ENCODE measurements at places on chromosomes 12 and 14.
A peak's percentile ranks its signal among the peaks of the same experiment; 100 is the strongest.

GRCh38 chr12:58703866-58704265 is 216.4 kb downstream of the LRIG3 start:
- no peak for DNase-seq

GRCh38 chr12:68932961-68933893 is at the start of gene CPM:
TSS of gene CPM (minus strand) at chr12:68933171. CDS start at chr12:68932837, 334 bp downstream.
- DNase-seq, result no peak

DNA sequence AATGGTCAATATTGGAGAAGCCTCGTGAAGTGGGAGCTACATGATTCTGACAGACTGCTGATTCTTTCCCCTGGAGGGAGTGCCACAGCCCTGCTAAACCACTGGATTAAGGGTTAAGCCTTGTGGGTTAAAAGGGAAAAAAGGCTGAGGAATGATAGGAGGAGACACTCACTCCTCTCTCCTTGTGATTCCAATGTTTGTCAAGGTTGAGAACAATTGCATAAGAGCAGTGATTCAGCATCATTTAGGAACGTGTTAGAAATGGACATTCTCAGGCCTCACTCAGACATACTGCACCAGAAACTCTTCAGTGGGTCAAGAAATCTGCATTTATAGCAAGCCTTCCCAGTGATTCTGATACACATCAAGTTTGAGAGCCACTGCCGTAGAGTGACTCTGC is 87.8 kb upstream of the GZMB start:
- no peak for DNase-seq

GRCh38 chr12:53695152-53696145 is 19.6 kb upstream of the ATP5MC2 start:
- DNase-seq, result no peak

DNA sequence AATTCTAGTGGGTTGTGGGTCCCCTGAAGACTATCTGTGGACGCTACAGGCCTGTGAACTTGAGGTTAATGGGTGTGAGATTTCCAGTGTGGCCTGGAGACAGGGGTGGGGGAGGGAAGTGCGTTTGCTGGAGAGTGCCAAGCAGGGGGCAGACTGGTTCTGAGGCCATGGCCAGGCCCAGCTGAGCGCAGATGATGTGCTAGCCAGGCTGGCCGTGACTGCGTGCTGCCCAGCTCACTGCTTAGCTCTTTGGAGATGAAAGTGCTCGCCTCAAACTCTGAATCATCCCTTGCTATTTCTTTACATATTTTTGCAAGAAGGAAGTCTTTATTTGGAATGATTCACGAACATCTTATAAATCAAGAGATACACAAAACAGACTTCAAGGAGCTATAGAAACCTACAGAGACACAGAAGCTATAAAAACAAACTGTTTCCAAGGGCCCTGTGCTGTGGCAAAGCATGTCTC is 75.2 kb upstream of the PLEKHG3 start:
- peak; percentile 87 for DNase-seq

DNA sequence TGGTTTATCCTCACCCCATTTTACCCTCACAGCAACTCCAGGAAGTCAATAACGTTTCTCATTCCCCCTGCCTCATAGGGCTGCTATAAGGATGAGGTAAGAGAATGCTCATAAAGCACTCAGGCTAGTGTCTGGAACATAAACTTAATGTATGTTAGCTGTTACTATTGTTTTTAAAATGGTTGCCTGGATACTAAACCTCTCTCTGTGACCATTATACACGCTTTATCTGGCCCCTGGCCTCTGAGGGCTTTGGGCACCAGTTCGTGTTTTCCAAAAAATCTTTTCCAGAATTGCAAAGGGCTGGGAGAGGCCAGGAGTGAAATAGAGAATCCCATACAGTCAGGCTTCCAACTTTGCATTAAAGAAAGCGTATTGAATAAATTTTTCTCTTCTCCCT is 113.9 kb downstream of the KTN1 start:
- DNase-seq, result no peak

GRCh38 chr12:3293446-3294161 is 197.4 kb upstream of the PRMT8 start:
- no peak for DNase-seq

GRCh38 chr12:45093051-45093450 is 42.2 kb upstream of the DBX2 start:
- DNase-seq, result no peak

DNA sequence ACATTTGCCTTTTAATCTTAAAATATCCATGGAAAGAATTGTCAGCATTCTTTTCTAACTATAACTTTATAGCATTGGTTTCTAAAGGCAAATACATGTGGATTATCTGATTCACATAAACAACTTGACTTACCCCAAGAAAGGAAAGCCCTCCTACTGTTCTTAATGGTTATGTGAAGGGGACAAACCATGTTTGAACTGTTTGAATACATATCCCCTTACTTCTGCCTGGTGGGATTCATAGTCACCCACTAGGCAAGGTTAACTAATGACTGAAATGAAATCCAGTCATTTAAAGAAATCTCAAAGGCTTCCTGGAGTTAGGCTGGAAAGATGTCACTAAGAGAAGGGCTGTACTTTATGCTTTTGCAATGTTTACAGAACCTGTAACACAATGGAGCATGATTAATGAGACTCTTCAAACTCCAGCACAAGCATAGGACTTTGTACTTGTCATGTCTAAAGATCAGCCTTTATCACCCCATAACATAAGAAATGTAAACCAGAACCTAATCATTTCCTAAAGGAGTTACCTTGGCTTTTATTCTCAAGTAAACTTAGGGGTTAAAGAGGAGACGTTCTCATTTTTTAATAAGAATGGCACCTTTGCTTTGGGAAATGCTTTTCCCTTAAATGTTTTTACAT is 10.2 kb upstream of the FLRT2 start:
- no peak for DNase-seq

DNA sequence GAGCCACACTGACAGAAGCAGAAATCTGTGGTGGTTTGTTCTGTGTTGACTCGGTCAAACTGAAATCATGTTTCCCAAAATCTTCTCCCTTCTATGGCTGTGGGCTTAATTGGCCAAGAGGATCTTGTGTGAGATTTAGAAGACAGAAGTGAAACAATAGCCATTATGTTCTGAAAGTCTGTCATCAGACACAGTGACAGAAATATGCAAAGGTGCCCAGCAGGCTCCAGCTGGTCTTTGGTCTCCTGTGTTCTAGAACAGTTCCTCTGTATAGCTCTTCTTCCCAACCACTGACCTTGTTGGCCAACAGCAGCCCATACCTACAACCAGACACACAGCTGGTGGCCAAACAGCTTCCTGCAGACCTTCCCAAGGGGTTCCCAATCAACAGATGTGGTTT is 25.0 kb upstream of the COCH start:
- DNase-seq, result no peak

DNA sequence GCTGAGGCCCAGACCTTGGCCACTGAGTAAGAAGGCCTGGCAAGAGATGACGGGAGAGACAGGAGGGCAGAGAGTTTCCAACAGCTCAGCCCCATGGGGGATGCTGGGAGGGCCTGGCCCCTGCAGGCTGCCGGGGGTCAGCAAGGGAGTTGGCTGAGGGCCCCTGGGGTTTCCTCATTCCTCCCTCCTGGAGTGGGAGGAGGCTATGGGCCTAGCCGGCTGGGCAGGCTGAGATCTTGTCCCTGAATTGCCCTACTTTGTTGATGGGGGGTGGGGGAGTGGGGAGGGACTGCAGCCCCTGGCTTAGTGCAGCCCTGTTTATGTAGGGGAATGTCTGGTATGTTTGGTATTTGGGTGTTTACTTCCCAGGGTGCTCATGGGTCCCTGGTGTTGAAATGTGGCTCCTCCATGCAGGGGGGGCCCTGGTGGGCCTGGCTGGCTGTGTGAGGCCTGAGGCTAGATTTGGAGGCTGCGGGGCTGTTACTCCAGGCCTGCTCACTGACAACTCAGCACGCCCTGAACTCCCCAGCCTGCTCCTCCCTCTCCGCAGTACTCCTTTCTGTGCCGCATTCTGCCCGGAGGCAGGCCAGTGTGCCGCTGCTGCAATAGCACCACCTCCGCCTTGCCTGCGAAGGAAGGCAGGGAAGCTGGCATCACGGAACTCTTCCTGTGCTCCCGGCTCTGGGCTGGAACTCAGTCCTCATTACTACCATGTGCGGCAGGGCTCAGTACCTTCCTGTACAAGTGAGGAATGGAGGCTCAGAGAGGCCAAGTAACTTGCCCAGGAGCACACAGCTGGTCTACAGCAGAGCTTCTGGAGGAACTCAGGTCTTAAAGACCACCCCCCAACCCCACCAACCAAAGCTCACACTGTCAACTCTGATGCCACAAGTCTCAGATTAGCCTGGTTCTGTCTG is 25.3 kb downstream of the JDP2 start:
- peak; percentile 82 for DNase-seq

GRCh38 chr14:73463411-73463810 is 5.1 kb upstream of the NUMB start:
- peak; percentile 75 for DNase-seq

- DNase-seq, result no peak
Measured at GRCh38 chr14:79278286-79278797, 933.0 kb downstream of the DIO2 start.

DNA sequence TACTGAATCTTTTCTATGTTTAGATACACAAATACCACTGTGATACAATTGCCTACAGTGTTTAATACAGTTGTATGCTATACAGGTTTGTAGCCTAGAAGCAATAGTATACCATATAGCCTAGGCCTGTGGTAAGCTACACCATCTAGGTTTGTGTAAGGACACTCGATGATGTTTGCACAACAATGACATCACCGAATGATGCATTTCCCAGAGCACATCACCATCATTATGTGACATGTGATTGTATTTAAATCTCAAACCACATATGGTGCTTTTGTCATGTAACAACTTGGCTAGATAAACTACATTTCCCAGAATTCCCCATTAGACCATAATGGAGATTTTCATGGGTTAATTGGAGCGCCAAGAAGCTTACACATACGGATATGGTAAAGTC is 128.4 kb upstream of the CPNE8 start:
- DNase-seq, result no peak

- peak; percentile 30 for DNase-seq
Measured at GRCh38 chr12:95169368-95169767, 47.9 kb downstream of the FGD6 start.

GRCh38 chr14:77965919-77966435 is 166.1 kb downstream of the ADCK1 start:
- DNase-seq, result no peak

- DNase-seq, result no peak
Measured at GRCh38 chr12:130711756-130712155, 4.3 kb downstream of the RIMBP2 start.

DNA sequence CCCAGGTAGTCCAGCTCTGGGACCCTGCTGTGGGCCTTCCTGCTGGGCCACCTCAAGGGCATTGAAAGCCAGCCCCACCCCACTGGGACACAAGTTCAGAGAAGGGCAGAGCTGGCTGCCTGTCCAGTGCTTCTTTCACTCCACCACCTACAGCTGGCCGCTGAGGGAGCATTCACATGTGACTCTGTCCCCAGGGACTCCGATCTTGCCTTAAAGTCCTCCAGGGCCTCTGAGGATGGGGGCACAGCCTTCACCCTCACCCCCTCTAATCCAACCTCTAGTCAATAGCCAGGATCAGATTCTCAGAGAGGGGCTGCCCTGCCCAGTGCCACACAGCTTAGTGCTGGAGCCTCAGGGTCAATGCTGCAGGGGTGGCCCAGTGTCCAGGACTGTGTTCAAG is 5.0 kb upstream of the CYP46A1 start:
- DNase-seq, result no peak

GRCh38 chr12:76264611-76265012 is 83.6 kb downstream of the BBS10 start:
- no peak for DNase-seq

DNA sequence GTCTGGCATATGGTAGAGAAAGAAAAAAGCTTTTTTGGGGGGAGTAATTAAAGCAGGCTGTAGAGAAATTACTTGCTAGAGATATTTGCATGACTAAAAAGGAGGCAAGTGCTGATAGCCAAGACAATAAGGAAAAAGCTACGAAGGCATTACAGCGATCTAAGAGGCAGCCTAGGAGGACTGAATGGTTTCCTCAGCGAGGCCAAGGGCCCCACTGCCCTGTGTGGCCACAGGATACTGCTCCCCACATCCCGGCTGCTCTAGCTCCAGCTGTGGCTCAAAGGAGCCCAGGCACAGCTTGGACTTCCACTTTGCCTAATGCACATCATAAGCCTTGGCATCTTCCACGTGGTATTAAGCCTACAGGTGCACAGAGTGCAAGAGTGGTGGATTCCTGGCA is 53.6 kb downstream of the LRRIQ1 start:
- DNase-seq, result no peak

Data from AG04450 (cell line).